ENCODE measurements at places on chromosomes 5 and 9.

GRCh38 chr9:79433703-79434102 lies 138.1 kb upstream of the TLE4 start:
- DNase-seq = no peak

GRCh38 chr9:3509926-3510325 lies 15.9 kb downstream of the RFX3 start:
- DNase-seq = no peak

DNA sequence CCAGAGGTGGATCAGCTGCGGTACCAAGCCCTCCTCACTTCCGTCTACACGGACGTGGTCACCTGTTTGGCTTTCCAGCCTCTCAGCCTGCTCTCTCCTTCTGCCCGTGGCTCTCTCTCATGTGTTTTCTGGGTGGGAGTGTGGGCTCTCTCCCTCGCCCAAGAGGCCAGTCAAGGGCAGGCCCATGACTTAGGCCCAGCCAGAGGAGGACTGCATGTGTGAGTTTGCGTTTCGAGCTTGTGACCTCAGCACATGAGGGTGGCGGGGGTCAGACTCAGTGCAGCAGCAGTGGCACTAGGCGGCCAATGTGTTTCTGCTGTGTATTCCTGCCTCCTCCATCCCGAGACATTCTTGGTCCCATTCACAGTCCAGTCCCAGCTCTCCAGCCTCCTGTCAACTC lies 82.5 kb upstream of the SMIM23 start:
- DNase-seq = no peak

- peak; percentile 29 for DNase-seq
Observed at GRCh38 chr9:2015581-2016407, 647 bp downstream of the SMARCA2 start.

DNA sequence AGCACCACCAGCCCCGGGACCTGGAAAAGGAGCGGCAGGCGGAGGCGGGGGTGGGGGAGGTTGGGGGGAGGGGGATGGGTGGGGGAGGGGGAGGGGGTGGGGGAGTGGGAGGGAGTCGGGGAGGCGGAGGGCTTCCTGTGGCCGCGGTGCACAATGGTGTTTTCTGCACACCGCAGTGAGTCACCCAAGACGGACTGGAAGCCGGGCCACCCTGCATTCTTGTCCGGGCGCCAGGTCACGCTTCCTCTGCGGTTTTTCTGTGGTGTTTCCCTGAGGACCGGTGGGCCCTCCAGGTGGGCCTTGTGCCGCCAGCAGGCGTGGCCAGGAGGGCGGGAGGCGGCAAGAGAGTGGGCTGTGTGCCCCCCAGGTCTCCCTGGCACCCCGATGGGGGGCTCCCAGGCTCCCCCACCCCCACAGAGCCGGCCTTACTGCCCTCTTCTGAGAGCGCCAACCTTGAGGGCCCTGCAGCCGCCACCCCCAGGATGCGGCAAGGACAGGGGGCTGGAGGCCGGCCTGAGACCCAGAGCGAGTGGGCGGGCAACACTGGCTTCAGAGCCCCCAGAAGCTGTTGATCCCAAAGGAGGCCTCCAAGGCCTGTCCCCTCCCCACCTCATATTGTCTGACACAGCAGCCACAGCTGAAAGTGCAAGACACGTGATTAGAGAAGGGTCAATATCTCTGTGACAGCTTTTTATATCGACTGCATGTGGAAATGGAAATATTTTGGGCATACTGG lies 11.1 kb downstream of the EXD3 start:
- no peak for DNase-seq

DNA sequence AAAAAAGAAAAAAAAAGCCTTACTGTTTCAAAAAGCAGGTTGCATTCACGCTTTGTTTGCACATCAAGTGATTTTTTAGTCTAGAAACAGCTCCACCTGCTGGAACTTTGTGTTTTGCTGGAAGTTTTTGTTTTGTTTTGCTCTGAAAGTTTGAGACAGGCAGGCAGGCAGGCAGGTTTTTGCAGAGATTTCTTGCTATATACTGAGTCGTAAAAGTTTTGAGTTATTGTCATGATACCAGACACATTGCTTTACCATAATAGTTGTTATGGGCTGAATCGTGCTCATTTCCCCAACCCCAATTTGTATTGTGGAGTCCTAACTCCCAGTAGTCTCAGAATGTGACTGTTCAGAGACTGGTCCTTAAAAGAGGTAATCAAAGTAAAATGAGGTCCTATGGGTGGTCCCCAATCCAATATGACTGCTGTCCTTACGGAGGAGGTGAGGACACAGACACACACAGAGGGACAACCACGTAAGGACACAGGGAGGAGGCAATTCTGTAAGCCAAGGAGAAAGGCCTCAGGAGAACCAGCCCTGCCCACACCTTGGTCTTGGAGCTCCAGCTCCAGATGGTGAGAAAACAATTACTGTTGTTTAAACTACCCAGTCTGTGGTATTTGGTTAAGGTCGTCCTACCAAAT lies 20.9 kb downstream of the OR2Y1 start:
- DNase-seq = no peak

DNA sequence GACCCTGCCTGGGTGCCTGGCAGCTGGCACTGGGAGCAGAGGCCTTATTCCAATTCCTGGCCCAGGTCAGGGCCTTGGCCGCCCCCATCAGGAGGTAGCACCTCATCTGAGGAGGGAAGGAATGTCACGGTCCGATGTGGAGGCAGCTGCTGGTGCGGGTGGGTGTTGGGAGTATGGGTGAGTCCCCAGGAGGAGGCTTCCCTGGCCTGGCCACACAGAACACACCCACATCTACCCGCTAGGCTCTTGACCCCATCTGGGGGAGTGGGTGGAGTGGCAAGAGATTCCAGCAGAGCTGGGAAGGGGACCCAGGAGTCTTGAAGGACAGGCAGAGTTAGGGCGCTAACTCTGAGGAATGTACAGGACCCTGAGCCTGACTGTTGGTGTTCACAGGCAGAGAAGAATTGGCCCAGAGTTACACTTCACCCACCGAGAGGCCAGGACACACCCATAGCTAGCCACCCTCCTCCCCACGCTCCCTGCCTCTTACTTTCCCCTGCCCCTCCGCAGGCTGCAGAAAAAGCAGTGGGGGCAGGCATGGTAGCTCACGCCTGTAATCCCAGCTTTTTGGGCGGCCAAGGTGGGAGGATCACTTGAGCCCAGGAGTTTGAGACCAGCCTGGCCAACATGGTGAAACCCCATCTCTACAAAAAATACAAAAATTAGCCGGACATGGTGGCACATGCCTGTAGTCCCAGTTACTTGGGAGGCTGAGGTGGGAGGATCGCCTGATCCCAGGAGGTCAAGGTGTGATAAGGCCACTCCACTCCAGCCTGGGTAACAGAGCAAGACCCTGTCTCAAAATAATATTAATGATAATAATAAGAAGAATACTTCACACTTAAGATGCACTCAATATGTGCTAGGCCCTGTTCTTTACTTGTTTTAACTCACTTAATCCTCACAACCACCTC lies 6.0 kb downstream of the OLFML2A start:
- DNase-seq = no peak

DNA sequence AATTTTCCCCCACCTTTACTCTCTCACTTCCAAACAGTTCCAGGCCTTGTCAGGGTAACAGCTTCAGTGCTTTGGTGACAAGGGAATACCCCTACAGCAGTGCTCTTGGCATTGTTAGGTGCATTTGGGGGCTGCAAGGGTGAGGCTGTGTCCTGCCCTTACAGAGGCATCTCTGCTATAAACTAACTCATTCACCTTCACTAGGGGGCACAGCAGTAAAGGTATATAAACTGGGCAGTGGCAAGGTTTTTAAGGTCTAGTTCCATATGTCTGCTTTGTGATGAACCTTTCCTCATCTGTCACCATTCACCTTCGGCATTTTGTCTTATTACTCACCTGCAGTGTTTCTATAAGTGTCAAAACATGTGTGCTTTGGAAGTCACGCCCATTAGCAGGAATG lies 79.1 kb upstream of the GPR151 start:
- DNase-seq = no peak

DNA sequence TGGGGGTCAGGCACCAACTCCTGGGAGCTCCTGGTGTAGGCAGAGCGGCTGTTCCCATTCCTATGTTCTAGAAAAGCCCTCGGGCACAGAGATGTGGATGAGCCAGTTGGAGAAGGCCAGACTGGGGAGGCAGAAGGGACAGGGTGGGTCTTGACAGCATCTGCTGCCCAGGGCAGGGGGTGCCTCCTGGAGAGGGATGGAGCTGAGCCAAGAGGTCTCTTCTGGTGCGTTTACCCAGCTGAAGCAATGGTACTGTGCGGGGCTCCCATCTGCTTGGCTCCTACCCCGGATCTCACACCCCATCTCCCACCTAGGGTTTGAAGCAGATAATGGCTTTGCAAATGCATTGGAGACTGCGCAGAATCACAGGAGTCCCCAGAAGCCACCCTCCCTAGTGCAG lies 41.3 kb downstream of the SHB start:
- DNase-seq = no peak

DNA sequence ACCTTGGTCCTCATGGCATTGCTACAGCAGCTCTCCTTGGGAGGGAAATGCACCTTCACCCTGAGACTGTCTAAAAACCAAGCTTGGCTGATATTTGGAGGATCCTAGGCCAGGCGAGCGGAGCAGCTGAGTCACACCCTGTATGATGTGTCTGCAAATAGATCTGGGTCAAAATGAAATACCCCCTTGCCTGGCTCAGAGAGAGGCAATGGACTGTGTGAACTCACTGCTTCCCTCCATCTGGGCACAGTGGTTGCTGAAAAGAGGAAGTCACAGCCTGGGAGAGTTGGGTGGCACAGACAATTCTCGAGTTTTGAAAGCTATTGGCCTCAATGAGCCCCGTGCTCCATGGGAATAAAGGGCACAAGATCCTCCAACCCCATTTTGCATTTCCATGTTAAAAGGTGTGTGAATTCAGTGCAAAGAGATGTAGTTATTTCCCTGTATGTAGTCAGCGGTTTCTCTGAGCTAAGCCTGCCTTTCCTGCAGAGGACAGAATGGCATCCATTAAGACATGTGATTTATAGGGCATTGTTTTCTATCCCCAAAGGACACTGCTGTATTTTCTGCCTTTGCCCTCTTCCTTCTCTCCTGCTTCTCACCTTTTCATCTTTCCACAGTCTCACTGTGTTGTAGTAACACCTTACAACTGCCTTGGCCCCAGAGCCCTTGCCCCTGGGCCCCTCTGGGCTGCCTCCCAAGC lies 177.2 kb downstream of the GADD45G start:
- DNase-seq = no peak

- DNase-seq = no peak
Observed at GRCh38 chr5:154346427-154346826, 99.4 kb upstream of the SAP30L start.

DNA sequence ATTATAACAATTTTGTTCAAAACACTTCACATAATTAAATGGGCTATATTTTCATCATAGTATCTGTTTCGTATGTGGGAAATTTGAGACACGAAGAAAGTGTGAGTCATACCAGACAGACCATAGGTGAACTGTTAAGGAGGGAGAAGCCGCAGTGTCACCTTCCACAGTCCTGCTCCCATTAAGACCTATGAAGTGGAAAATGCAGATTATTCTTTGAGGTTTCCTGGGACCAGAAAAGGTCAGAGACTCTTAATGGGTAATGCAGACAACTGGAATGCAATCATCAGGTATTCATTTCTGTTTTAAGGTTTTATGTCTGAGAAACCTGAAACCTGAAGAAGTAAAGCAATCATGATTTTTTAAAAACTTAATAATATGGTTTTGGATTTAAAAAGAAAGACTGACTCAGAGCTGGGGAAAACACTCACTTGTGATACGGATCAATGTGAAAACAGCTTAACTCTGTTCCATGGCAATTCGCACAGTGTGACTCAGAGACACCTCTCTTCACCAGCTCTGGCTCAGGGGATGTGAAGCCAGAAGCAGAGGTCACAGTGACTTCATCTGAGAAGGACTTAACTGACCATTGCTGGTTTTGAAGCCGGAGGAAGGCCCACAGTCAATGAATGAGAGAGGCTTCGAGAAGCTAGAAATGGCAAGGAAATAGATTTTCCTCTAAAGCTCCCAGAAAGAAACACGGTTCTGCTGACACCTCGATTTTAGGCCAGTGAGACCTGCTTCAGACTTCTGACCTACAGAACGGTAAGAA lies 17.2 kb upstream of the GCNT1 start:
- no peak for DNase-seq

- DNase-seq = no peak
Observed at GRCh38 chr5:168128111-168128510, 163.3 kb upstream of the WWC1 start.

- no peak for DNase-seq
Observed at GRCh38 chr5:93303291-93303691, 277.7 kb downstream of the NR2F1-AS1 start.

GRCh38 chr9:114428466-114428865 lies 40.7 kb upstream of the AKNA start:
- DNase-seq = no peak

DNA sequence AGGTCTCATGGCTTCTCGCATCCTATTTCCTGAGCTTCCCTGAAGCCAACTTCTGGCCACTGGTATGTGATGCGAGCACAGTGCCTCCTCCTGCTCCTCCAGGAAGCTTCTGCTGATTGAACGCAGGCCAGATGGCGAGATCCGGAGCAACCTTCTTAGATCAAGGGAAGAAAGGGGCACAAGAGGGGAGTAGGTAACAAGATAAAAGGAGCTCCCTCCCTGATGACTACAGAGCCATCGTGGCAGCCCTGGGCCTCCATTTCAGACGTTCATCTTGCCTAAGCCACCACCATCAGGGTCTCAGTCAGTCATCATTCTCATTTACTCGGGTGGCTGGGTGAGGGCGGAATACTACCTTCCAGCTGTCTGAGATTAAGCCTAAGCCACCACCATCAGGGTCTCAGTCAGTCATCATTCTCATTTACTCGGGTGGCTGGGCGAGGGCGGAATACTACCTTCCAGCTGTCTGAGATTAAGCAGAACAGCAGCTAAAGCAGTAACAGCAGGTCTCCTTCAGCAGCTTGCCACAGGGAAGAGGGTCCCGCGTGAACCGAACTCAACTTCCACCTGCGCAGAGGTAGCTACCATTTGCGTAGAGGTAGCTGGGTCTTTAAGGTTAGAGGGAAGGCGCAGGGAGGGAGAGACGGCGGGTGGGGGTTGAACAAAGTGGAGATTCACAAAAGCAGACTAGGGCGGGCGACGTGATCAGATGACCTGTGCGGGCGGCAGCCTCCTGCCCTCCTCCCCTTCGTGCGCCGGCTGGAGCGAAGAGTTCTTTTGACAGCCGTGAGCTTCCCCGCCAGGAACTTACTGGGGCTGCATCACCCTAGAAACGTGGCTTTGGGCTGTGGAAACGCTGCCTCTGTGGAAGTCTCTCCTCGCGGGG lies 27.9 kb upstream of the MGAT1 start:
- peak; percentile 6 for DNase-seq
